Right ventricle myocardium superior (tissue), 1 donor: ENCODE measurements at places on chromosomes 7 and 10. TPM values are rescaled to one million over a fixed set of nuclear protein-coding genes. Genes with fewer than 3 reads are reported as not detected.
A peak's percentile ranks its signal among the peaks of the same experiment; 100 is the strongest.

- no peak for DNase-seq
Measured at GRCh38 chr10:102453502-102453901, 2.2 kb upstream of the C10orf95 start.

GRCh38 chr7:2948749-2949148, 94.9 kb downstream of the CARD11 start:
- no peak for DNase-seq

GRCh38 chr7:94999069-94999351, 91.6 kb downstream of the PPP1R9A start:
- no peak for DNase-seq

GRCh38 chr7:156147104-156147503, 334.8 kb upstream of the SHH start:
- DNase-seq: no peak

DNA sequence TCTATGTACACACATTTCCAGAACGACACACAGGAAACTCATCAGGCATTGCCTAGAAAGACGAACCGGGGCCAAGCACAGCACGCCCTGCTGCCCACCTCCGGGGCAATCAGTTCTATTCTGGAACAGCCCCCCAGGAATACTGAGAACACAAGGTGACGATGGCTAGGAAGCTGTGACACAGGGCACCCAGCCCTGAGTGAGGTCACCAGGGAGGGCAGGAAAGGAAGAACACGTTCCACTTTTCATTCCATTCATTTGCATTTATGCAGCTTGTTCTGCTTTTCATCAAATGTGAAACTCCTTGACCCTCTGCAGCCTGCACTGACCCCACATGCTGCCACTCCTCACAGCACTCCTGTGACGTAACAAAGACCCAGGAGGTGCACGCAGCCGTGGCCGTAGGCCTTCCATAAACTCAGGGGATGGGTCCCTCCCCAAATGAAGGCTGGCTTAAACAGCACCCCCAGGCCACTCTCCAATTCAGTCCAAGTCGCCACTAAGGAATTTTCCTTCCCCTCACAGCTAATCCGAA, 28.9 kb downstream of the MAD1L1 start:
- DNase-seq: peak; percentile 28

DNA sequence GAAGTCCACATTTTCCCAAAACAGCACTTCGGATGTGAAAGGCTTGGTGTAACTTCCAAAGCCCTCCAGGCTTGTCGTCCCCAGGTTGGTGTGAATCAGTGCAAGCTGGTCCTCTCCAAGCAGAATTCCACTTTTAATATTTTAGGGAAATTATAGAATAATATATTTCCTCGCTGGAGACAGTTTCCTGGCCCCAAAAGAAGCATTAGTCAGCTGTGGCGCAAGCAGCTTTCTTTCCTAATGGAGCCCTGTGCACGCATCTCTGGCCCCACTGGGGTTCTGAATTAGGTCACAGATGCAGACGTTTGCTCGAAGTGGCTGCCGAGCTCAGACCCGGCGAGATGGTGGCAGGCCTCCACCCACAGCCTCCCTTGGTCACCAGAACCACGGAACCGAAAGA, 33.3 kb upstream of the MNX1 start:
- no peak for DNase-seq

GRCh38 chr7:66355756-66356155, 150.6 kb downstream of the TPST1 start:
- no peak for DNase-seq

SLC18A3 gene
- not detected for total RNA-seq

CABCOCO1 gene
- total RNA-seq: not detected
